ENCODE measurements at places on chromosomes 6 and 20.
A peak's percentile ranks its signal among the peaks of the same experiment; 100 is the strongest.

DNA sequence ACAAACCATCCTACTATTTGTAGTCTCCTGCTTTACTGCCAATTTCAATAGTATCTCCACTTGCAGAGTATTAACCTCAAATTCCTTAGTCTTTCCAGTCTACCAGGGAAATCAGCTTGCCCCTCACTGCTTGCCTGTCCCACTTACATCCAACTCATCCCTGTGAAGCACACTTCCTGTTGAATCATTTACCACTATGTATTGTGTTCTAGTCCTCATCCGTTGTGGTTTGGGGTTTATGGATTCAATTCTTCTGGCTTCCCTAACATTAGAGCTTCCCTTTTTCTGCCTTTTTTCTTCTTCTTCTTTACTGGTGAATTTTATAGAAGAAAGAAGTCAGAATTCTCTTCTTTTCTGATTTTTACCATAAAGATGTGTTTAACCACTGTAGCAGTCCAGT lies 5.1 kb upstream of the TXLNB start:
- no peak for DNase-seq

DNA sequence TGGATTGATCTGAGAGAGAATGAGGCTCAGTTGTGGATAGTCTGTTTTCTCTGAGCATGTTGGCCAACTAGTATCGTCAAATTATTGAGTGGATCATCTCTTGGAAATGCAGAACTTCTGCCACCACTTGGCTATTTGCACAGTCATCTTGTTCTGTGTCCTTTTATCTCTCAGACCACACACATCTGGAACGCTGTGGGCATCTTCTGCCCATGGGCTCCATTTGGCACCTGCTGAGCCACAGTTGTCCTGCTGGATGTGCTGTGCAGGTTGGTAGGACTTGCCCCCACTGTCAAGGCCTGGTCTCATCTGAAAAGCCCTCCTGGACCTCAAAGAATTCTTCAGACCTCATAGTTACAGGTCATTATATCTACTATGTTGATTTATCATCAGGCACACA lies 16.7 kb upstream of the C20orf144 start:
- DNase-seq, result no peak

DNA sequence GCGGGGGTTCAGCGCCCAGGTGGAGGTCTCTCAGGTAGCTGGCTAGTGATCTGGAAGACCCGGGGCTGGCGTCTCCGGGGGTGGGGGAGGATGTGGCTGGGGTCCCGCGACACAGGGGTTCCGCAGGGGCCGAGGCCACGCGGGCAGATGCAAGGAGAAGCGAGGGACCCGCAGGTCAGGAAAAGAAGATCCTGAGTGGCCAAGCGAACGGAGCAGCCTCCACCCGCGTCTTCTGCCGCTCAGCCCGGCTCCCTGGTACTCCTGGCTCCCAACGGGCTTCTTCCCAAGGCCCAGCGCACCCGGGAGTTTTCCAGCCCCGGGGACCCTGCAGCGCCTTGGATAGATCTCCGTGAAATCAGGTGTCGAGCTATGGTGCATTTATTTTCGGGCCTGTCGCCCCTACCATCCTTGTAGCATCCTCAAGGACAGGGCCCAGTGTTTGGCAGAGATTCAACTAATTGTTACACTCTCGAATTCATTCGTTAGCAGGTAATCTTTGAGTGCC lies 682 bp upstream of the CHD6 start:
- DNase-seq, result no peak

GRCh38 chr6:30979141-30979540 lies 4.4 kb upstream of the MUC21 start:
- DNase-seq, result no peak

- no peak for DNase-seq
Measured at GRCh38 chr6:152173957-152174356, 366.5 kb downstream of the ESR1 start.

DNA sequence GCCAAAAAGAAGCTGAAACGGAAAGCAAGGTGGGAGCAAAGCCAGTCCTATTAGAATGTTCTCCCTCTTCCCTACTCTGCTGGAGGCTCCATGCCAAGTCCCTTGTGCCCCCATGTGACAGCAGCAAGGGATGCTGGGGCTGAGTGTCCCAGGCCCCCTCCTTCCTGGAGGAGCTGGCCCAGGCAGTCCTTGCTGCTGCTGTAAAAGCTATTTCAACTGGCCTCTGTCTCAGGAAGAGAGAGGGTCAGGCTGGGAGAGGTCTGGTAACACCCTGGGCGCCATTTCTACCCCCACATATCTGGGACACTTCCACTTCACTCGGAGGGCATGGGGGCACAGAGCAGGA lies 25.0 kb downstream of the TTBK1 start:
- peak; percentile 45 for DNase-seq

GRCh38 chr6:160742090-160742489 lies 40.0 kb downstream of the PLG start:
- no peak for DNase-seq

GRCh38 chr6:68876792-68877493 lies 241.9 kb downstream of the ADGRB3 start:
- no peak for DNase-seq

DNA sequence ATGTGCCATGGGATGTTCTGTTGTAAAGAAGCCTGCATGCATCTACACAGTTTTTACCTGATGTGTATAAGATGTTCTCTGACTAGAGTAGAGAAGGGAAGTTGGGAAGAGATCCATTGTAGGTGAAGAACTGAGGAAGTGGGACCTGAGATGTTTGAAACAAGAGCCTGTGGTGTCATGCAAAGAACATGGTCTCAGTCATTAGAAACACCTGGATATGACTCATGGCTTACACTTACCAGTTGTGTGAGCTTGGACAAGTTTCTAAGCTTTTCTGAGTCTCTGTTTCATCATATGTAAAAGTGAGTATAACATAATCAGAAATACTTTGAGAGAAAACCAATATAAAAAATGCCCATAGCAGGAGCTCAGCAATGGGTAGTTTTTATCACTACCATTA lies 51.9 kb upstream of the SEC63 start:
- no peak for DNase-seq

GRCh38 chr6:105994118-105994590 lies 92.0 kb upstream of the PRDM1 start:
- DNase-seq, result no peak

DNA sequence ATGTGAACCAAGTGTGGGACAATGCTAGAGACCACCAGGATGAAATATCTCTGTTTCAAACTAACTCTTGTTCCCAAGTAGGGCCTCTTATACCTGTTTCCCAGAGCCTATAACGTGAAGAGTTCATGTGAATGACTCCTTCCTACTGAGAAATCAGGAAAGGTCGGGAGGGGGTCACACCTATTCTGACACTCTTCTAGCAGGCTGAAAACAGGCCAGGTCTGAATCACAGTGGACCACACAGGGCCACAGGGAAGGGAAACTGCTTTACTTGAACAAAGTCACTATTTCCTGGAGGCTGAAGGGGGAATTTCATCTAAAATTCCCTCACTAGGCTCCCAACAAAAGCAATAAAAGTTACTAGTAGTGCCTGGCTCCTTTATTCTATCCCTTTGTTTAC lies 88.4 kb upstream of the BMP2 start:
- DNase-seq, result no peak

GRCh38 chr20:9736373-9736772 lies 102.5 kb downstream of the PAK5 start:
- no peak for DNase-seq

DNA sequence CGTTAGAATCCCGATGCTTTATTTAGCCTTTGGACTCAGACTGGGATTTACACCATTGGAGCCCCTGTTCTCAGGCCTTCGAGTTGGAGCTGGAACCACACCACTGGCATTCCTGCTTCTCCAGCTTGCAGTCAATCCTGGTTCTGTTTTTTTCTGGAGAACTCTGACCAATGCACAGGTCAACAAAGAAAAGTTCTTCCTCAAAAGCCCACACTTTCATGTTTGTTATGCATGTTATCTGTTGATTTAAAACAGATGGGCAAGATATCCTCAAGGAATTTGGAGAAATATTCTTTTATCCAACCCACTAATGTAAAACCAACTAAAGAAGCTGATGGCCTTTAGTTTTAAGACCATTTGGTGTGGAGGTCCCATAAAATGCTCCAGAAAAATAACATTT lies 205.7 kb downstream of the ANKRD60 start:
- DNase-seq, result no peak

GRCh38 chr20:11755071-11755841 lies 162.4 kb upstream of the BTBD3 start:
- peak; percentile 73 for DNase-seq

DNA sequence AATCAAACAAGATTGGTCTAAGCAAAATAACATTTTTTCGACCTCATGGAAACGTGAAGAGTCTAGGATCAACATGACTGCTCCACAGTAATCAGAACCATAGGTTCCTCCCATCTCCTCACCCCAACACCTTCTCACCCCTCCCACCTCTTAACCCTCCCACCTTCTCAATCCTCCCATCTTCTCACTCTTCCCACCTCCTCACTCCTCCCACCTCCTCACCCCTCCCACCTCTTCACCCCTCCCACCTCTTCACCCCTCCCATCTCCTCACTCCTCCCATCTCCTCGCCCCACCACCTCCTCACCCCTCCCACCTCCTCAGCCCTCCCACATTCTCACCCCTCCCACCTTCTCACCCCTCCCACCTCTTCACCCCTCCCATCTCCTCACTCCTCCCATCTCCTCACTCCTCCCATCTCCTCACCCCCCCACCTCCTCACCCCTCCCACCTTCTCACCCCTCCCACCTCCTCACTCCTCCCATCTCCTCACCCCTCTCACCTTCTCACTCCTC lies 567.4 kb downstream of the C6orf118 start:
- DNase-seq, result no peak

- DNase-seq, result no peak
Measured at GRCh38 chr6:27970444-27970843, 13.4 kb downstream of the OR2B6 start.

- no peak for DNase-seq
Measured at GRCh38 chr20:19624221-19624965, 133.7 kb upstream of the RIN2 start.

DNA sequence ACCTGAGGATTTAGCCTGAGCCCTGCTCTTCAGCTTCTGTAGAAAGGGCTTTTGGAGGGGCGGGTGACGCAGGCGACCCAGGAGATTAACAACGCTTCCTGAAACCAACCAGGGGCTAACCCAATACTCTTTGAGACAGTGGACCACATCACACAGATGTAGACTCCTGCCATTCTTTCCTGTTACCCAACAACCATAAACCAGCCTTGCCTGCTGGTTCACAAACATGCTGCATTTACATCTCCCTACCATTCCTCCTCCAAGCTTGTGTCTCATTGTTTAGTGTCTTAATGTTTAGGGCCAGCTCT lies 28.3 kb downstream of the PPP1R16B start:
- no peak for DNase-seq

- peak; percentile 17 for DNase-seq
Measured at GRCh38 chr6:7697820-7698623, 27.9 kb upstream of the BMP6 start.

- no peak for DNase-seq
Measured at GRCh38 chr6:15073344-15073789, 172.5 kb upstream of the JARID2 start.

DNA sequence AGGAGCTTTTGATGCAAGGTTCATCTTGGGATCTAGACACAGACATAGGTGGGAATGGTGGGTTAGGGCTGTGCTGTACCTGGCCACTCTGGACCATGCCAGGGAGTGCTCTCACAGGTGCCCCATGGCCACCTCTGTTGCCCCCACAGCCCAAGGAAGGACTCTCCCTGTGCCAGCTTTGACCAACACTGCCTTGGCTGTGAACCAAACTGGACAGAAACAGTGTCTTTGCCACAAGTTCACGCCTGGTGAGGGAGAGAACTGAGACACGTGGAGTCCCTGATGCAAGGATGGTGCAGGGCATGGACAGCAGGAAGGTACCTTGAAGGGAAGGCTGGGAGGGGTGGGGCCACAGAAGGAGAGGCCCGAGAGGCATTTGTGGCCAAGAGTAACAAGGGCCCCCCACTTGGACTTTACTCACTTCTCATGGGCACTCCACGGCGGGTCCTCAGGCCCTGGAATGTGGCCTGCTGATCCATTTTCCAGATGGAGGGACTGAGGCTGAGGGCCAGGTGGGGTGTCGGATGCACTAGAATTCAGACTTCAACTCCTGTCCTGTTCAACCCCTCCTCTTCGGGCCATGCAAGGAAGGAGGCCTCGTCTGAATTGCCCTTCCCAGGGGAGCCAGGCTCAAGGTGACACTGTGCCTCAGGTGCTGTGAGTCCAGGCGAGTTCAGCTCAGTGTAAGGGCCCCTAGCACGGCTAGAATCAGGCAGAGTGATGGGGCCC lies 103.3 kb downstream of the YTHDF1 start:
- no peak for DNase-seq

DNA sequence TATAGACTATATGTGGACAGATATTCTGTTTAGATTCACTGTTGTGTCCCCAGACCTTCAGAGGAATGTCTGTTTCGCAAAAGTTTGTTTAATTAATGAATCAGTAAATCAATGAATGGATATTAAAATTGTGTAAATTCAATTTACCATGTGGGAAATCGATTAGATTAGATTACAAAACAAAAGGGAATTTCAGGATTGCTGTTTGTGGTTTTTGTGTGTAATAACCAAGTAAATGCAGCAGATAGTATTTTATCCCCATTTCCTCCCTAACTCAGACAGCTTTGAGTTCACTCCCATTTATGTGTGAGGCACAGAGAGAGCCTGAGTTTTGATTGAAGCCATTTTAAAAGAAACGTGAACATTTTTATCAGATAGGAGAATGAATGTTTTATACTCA lies 214.8 kb downstream of the ADGB start:
- no peak for DNase-seq

DNA sequence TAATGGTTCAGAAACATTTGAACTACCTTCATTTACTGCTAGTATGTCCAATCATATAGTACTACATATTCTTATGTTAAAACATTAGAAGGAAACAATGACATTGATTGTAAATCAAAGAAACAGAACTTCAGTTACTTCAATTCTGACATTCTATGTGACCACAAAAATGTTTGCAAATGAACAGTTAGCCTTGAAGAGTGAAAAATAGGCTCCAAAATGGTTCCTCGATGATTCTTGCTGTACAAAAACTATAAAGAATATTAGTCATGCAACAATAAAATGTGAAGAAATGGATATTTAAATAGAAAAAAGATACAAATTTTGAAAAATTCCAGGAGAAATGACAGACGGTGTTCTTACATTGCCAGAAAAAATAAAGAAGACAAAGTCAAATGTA lies 686.9 kb downstream of the BCKDHB start:
- DNase-seq, result no peak

DNA sequence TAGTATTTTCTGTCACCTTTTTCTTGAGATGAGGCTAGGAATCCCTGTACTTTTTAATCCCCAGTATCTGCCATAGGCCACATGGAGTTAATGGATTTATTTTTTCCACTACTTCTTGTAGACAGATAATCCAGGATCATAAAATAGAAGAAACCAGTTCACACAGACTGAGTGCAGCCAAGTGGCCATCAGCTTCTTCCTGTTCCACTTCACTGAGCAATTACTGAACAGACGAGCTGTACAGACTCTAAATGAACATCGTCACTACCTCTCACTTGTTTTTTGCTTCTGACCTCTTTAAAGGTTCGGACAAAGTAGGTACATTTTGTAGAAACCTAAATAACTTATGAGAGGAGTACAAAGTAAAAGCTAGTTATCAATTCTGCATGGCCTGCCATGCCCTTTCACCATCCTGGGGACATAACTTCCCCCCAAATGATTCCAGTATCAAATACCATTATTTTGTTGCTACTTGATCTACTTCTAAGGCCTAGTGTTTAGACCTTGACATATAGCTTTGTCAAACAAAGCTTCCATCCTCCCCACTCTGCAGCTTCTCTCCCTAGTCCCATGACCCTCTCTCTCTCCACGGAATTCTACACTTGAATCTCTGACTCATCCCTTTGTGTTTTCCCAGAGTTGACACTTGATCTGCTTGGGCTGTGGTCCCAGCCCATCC lies 34.4 kb upstream of the ARHGAP18 start:
- no peak for DNase-seq

- DNase-seq, result no peak
Measured at GRCh38 chr6:142189057-142189456, 42.0 kb downstream of the VTA1 start.

Measured in C1 segment of cervical spinal cord (tissue), 14 donors.